ENCODE measurements at places on chromosomes 1 and 21.

DNA sequence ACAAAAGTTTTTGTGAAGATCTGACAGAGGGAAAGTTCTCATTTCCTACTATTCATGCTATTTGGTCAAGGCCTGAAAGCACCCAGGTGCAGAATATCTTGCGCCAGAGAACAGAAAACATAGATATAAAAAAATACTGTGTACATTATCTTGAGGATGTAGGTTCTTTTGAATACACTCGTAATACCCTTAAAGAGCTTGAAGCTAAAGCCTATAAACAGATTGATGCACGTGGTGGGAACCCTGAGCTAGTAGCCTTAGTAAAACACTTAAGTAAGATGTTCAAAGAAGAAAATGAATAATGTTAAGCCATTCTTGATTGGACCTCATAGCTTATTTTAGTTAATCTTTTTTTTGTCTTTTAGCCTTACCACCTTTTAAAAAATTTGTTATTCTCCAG, 14.1 kb downstream of the GGPS1 start:
- no peak for DNase-seq

- DNase-seq: no peak
Measured at GRCh38 chr1:210677533-210677932, 348.8 kb downstream of the HHAT start.

GRCh38 chr1:16946646-16947045, 24.9 kb downstream of the CROCC start:
- DNase-seq: no peak

DNA sequence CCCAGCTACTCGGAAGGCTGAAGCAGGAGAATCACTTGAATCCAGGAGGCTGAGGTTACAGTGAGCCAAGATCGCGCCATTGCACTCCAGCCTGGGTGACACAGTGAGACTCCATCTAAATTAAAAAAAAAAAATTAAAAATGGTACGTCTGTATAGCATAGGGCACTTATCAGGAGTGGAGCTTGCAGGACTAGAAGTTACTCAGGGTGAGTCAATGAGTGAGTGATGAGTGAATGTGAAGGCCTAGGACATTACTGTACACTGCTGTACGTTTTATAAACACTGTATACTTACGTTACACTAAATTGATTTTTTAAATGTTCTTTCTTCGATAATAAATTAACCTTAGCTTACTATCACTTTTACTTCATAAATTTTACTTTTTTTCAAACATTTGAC, 183.6 kb downstream of the NR5A2 start:
- DNase-seq: no peak

- DNase-seq: no peak
Measured at GRCh38 chr1:93770640-93771039, 89.0 kb upstream of the BCAR3 start.

All from activated naive CD4-positive, alpha-beta T cell (primary cell).